ENCODE measurements at places on chromosomes 6 and 20.

GRCh38 chr6:111764238-111765175, 108.7 kb downstream of the FYN start:
- no peak for DNase-seq

GRCh38 chr6:38221251-38221650, 401.7 kb downstream of the ZFAND3 start:
- DNase-seq = no peak

- DNase-seq = no peak
Observed at GRCh38 chr20:49372095-49372734, 94.4 kb upstream of the ZNFX1 start.

GRCh38 chr6:151430886-151431285, 21.0 kb downstream of the RMND1 start:
- DNase-seq = no peak

- DNase-seq = no peak
Observed at GRCh38 chr6:83467620-83468036, 36.8 kb upstream of the ME1 start.

- no peak for DNase-seq
Observed at GRCh38 chr6:137696765-137697164, 170.3 kb upstream of the TNFAIP3 start.

Measured in NCI-H1092 (cell line).